SJCRH30 (cell line): ENCODE measurements at places on chromosomes 16 and 17.

DNA sequence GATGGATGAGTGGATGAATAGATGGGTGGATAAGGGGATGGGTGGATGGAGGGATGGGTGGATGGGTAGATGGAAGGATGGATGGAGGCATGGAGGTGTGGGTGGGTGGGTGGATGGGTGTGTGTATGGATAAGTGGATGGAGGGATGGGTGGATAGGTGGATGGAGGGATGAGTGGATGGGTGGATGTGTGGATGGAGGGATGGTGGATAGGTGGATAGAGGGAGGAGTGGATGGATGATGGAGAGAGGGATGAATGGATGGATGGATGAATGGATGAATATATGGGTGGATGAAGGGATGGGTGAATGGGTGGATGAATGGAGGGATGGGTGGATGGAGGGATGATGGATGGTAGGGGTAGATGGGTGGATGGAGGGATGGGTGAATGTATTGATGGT is 27.5 kb upstream of the NPTX1 start:
- DNase-seq, result no peak

DNA sequence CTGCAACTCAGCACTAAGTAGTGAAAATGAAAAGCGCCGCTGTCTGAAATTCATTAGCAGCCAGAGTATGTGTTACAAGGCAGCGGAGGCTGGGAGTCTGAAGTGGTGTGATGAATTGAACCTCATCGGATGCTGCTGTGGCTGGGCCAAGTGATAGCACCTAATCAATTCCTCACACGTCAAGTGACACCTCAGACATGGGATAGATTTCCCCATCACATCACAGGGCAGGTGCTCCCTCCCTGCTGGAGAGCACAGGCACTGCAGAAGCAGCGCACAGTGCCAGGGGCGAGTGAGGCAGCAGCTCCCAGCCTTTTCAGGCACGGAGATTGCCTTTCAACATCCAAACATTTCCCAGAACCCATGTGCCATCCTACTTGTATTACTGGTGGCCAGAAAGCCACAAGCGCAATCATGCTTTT is 32.2 kb downstream of the DRC3 start:
- no peak for DNase-seq

DNA sequence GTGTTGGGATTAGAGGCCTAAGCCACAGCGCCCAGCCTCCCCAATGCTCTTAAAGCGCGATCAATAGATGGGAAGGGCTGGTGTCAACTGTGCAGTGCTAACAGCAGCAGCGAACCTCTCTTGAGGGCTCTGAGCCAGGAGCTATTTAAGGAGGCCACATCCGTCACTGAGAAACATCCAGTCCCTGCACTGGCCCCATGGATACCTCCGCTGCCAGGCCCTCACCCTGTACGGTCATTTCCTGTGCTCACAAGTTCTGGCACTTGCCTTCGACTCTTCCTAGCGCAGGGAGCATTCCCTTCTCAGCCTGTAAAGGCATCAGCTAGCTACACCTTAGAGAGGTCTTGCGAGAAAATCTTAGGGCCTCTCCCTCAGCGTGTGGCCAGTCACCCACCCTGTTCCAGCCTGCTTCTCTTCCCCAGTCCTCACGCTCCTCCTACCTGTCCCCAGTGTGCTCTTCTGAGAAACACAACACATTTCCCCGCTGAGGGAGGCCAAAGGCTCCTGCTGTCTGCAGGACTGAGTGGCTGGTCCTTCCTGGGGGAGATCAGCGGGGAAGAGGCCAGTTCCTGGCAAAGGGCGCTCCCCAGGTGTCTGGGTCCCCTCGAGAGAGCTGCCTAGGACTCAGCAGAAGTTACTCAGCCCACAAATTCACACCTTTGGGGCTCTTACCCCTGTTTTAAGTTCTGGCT is 28.6 kb downstream of the GTF3C1 start:
- DNase-seq, result no peak

- no peak for DNase-seq
Observed at GRCh38 chr16:88405216-88406060, 22.7 kb downstream of the ZNF469 start.

GRCh38 chr17:64216338-64217248 is 46.5 kb downstream of the TEX2 start:
- peak; percentile 31 for DNase-seq

GRCh38 chr16:35543486-35543885 is 2084.1 kb downstream of the TP53TG3F start:
- no peak for DNase-seq

DNA sequence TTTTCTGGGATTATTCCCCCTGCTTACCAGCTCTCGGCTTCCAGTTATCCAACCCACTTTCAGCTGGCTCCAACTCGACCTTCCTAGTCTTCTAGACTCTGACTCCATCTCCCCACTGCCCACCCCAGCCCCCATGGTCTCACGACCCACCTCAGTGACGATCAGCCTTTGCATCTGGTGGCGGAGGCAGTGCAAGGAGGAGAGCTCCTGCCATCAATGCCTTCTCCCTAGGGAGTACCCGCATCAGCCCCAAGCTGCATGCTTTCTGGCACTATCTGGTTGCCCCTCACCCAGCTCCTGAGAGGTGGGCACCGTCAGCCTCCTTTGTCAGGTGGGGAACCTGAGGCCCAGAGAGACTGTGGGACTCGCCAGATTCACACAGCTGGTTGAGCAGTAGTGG is 72.6 kb upstream of the RPL38 start:
- no peak for DNase-seq

DNA sequence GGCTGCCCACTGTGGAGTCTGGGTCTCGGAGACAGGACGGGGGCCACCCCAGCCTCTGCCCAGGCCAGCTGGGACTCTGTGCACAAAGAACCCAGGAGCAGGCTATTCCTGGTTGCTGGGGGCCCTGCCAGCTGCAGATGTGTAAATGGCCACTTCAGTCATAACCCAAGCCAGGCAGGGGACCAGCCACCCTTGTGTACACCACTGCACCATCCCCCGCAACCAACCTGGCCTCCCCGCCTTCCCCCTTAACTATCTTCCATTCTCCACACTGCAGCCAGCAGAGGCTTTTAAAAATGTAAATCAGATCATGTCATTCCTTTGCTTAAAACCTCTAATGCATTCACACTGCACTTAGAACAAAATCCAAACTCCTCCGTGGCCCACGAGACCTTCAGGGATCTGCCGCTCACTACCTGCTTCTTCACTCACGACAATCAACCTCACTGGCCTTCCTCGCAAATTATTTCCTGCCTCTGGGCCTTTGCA is 28.3 kb downstream of the RTN4RL1 start:
- no peak for DNase-seq

- no peak for DNase-seq
Observed at GRCh38 chr17:49819138-49819537, 28.7 kb downstream of the TAC4 start.

DNA sequence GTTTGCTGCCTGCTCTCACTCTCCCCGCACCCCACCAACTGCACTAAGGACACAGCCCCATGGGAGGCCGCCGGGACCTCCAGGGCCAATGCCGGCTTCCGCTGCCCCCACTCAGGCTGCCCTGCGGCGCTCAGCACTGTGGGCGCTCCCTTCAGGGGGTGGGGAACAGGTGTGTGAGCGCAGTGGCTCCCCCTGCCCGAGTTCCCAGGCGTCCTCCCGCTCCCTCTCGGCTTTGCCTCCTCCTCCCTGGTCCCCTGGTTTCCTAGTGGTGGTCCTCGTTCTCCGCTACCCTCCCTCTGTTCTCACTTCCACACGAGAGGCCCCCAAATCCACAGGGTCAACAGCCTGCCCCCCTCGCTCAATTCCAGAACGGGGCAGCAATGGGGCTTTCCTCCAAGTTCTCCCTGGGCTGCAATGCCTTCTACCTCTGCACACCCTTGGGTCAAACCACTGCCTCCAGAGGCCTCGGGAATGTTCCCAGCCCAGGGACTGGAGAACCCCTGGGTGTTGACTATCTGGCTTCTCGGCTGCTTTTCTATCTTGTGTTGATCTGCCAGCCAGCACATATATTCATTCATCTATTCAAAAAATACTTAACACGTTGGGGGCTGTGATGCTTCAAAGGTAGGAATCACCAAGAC is 9.9 kb downstream of the FOXJ1 start:
- DNase-seq, result no peak

DNA sequence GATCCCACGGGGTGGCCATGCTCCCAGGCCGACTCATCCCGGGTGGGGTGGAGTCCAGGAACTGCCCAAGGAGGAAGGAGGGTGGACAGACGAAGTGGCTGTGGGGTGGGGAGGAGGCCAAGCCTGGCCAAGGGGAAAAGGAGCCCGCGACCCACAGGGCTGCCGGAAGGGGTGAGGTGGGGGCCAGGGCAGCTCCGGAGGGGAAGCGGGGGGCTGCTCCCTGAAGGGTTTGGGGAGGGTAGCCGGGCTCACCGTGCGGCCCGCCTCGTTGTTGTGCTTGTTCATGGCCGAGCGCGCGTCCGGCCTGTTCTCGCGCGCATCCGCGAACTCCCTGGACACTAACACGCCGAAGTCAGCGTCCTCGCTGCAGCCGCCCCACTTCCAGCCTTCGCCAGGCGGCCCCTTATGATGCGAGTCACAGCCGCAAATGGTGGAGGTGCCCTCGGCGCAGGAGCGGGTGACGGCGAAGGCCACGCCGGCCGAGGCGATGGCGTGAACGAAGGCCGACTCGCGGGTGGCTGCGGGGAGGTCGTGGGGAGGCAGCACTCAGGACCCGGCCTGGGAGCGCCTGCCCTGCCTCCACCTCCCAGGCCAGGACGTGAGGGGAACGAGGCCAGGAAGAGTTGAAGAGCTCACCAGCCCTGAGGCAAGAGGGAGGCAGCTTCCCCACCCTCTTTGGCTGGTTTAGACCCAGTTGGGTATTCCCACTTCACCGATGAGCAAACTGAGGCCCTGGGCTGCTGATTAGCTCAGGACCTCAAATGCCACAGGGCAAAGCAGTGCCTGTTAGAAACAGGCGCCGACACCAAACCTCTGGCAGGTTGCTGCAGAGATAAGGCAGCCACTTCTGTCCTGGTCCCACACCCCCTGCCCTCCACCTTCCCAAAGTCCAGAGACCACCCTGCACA is 48.7 kb downstream of the WNT3 start:
- no peak for DNase-seq

DNA sequence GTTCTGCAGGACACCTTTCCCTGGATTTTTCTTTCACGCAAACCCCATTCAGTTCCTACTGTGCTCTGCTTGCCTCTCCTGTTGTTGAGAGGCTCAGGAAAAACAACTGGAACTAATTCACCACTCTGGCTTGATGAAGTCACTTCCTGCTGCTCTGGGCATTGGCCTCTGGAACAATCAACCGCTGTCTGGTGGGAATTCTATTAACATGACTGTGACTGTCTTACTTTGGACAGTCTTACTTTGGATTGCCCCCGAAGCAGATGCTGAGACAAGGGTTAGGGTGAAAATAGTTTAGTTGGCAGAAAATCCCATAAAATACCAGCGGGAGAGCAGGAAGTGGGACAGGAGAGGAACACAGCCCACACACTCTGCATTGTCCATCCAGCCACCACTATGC is 90.0 kb upstream of the HSBP1 start:
- peak; percentile 86 for DNase-seq
